ENCODE measurements at places on chromosomes 3 and 15. TPM values are rescaled to one million over a fixed set of nuclear protein-coding genes. Genes with fewer than 3 reads are reported as not detected.

The GOLGA8N gene
- 14.3 TPM for total RNA-seq

The BCL2A1 gene
- 124 TPM for total RNA-seq

The PRR23E gene
- total RNA-seq, result not detected

The BFSP2 gene
- not detected for total RNA-seq

DNA sequence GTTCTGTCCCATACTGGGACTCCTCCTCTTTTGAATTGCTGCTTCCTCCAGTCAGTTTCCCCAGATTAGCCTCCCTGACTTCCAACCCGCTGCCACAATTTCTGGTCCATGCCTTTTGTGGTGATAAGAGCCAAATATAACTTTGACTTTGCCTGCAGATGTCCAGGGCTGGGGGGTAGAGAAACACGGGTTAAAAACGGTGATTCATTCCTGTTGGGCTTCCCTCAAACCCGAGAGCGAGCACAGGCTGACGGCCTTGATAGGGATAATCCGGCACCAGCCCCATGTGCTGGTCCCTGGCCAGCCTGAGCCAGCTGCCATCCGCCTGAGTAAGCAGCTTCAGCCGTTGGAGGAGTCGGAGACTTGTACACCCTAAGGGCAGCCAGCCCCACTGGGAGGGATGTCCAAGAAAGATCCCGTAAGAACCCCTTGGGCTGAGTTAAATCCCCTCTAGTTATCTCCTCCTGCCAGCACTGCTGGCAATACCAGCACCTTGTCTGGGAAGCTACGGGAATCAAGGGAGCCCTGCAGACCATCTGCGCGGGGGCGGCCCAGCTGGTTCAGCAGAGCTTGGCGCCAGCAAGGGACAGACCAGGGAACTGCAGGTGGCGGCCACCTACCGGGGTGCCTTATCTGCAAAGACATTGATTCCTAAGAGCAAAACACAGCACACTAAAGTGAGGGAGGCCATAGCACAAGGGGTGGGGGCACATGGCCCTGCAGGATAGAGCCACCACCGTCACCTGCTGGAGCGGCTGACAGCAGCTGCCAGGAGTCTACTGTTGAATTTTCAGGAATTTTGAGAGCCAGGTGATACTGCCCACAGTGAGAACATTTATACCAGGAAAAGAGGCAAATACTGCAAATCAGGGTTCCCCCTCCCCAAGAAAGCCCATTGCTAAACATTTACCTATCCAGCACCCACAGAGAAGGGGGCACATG is 18.1 kb downstream of the CSPG4 start:
- no peaks in the 10 kb centered on the region for H3K27me3 ChIP-seq
- no peaks in the 10 kb centered on the region for H3K36me3 ChIP-seq
- H3K4me1 ChIP-seq, result peaks cover 38% of the 10 kb centered on the region
- DNase-seq, result no peak

All from lower lobe of right lung (tissue), 2 donors.